ENCODE measurements at places on chromosomes 13 and 19.

DNA sequence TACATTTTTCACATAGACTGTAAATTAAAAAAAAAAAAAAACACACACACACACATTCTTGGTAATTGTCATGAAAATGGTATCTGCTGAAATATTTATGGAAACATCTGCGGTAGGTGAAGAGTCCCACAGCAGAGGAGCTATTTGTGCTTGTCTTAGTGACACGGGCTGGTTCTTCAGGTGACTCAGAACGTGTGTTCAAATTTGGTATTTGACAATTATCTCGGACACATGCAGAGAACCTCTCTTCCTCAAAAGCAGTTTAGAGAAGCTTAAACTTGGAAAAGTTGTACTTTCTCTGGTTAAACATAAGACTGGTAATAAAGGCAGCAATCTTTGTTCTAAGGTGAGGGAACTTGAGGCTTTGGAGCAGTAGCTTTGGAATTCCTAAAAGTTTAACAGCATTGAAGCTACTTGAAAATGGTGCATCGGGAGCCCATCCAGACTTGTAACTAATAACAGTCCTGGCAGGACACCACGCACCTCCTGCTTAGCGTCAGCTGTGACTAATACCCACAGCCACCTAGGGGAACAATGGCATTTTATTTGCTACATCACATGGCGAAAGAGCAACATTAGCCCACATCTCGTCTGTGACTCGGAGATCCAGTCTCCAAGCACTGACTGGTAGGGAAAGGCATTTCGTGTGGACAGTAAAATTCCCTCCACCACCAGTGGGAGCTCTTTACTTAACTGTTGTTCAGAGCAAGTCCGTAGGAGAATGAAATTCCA lies 1505.1 kb upstream of the SLC10A2 start:
- DNase-seq: peak; percentile 86

DNA sequence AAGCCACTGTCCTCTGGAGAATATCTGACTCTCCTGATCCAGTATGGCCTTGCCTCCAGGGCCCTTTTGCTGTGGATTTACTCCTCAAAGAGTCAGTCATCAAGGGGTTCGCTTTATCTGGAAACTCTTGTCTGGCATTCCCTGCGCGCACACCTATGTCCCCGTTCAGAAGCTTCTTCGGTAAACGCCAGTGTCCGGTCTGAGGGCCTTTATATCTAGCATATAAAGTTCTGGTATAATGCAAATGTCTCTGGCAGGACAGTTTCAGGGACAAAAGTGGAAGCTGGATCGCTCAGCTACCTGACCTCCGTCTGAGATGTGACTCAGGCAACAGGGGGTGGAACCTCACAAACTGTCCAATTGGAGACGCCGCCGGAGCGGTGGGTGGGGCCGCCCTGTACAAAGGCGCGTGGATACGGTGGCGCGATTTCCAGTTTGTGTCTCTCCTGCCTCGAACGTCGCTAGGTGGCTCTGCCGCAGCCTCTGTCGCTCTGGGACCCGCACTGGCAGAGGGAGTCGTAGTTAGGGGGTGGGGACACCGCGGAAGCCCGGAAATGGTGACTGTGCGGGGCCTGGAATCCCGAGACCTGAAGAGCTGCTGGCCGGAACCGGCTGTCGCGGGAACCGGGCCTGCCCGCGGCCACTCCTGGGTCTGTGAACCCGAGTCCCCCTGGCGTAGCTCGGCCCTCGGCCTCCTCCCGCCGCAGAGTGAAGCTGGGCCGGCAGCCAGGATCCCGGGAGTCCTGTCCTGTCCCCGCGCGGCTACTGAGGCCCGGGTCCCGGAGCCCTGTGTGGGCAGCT lies 10.6 kb upstream of the ZNF709 start:
- DNase-seq: peak; percentile 79

GRCh38 chr13:27168906-27169657 lies 2.5 kb downstream of the USP12 start:
- no peak for DNase-seq

DNA sequence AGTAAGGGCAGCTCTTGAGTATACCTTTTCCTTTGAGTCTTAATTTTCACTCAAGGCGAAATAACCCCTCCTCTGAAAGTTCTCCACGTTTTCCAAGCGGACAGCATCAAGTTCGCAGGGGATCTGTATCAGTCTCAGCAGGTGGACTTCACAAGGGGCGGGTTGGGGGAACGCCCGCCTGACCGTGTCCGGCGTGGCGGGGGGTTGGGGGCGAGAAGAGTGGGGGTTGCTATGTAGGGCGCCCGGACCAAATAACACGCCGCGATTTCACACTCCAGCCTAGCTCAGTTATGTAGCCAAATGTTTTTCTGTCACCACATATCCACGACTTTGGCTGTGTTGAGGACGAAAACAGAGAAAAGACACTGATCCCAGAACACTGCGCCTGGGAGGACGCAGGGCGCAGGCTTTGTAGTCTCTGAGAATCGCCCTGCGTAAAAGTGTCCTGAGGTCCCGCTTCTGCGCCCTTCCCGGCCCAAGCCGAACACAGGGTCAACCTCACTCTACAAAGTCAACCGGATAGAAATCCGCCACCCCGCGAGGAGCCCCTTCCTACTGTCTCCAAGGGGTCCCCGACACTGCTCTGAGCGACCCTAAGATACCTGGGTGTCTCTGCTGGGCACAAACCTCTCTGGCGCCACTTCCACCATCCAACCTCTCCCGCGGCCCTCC lies 524 bp downstream of the RUBCNL start:
- DNase-seq: no peak

- no peak for DNase-seq
Measured at GRCh38 chr19:14072535-14073260, at the start of gene MISP3. MISP3 (plus strand) TSS chr19:14072786; CDS start chr19:14073310, 524 bp downstream.

- DNase-seq: no peak
Measured at GRCh38 chr13:28140433-28141125, 2.2 kb downstream of the PAN3 start.

GRCh38 chr13:36612230-36612629 lies 61.6 kb upstream of the SERTM1 start:
- DNase-seq: no peak

DNA sequence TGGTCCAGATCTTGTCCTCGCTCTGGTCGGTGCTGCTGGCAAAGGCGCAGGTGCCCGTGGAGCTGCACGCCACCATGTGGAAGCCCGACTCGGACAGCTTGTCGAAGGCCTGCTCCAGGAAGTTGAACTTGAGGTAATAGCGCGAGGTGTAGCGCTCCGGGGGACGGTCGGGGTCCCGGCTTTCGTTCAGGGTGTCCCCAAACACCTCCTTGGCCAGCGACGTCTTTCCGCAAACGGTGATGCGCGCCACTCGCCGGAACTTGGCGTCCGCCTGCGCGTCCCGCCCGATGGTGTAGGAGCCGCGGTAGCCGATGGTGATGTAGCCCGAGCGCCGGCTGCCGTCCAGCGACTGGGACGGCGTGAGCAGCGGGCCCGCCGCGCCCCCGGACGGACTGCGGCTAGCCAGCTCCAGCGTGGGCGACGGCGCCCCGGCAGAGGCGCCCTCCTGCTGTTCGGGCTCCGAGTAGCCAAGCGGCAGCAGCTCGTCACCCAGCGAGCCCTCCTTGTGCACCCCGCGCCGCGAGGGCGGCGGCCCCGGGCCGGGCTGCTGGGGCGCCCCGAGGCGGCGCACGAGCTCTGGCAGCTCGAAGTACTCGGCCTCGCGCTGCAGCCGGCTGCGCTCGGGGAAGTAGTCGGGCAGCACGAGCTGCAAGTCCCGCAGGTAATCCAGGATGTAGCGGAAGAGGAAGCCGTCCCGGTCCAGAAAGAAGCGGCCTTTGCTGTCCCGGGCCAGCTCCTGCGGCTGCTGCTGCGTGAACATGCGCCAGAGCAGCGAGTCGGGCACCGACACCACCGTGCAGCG lies 801 bp downstream of the KCTD12 start:
- peak; percentile 56 for DNase-seq

- DNase-seq: peak; percentile 15
Measured at GRCh38 chr13:76293751-76294150, 592.5 kb downstream of the KCTD12 start.

DNA sequence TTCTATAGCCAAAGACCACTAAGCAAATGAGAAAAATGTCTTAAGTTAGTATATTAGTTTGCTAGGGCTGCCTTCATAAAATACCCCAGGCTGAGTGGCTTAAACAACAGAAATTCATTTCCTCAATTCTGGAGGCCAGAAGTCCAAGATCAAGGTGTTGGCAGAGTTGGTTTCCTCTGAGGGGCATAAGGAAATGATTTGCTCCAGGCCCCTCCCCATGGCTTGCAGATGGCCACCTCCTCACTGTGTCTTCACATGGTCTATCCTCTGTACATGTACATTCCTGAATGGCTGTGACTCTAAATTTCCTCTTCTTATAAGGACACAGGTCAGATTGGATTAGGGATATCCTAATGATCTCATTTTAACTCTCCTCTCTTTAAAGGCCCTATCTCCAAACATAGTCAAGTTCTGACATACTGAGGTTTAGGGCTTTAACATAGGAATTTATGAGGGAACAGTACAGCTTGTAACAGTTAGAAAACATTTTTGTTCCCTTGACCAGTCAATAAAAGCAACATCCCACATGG lies 307.4 kb downstream of the DIAPH3 start:
- no peak for DNase-seq

DNA sequence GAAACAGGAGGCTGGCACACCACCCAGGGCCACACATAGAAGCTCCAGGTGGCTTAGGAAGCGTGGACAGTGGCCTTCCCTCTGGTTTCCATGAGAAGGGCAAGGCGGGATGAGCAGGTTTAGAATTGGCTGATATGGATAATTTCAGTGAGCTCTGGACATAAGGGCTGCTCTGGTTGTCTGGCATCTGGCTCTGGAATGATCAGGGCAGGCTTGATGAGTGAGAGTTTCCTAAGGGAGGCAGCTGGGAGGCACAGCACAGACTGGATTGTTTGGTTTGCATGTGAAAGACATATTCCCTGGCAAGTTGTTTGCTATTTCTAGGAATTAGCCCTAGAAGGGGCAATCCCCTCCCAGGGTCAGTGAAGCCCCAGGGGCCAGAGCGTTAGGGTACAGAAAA lies 129.5 kb downstream of the ATP8A2 start:
- no peak for DNase-seq

DNA sequence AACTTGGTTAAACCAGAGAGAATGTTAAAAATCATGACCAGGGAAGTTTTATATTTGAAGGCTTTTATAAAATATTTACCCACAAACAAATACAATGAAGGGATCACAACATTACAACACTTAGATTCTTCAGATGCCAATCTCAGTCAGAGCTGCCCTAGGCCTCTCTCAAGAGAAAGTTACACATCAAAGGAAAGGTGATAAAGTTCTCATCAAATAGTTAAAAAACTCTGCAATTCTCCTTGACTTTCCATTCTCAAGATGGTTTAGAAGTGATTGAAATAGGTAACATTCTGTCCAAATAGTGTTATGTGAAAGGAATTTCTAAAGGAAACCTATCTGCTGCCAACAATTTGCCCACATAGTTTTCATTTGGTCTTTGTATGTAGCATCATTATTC lies 1115.2 kb upstream of the MIR17HG start:
- DNase-seq: no peak

DNA sequence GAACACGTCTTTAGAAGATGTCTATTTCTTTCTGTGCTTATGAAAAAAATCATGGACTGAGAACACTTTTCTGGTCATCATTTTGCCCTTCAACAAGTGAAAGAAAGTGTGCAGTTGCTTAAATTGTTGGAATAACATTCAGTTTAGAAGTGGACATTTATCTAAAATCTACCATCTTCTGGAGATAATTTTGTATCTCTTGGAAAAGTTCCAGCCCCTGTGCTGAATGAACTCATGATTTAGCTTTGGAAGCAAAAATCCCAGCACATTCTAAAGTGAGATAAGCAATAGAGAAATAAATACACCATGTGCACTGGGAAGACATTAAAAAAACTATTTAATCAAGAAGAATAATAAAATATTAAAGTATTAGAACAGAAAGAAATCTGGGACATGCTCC lies 1420.8 kb upstream of the SLC10A2 start:
- DNase-seq: no peak

GRCh38 chr13:87712012-87712411 lies 40.8 kb downstream of the SLITRK5 start:
- DNase-seq: no peak

DNA sequence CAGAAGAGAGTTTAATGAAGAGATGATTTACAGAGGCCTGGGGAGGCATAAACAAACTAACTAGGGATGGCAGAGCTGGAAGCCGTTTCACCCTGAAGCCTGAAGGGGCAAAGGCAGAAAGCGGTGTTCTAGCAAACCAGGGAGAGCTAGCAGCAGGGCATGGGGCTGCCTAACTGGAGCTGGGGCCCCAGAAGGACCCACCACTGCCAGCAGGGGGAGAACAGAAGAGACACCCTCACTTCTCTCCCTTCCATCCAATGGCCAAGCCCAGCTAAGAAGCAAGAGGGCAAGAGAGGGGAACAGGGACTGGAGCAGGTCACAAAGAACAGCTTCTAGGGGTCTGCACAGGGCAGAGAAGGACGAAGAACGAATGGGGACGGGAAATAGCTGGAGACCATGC lies 195.5 kb downstream of the KATNAL1 start:
- DNase-seq: no peak

GRCh38 chr19:9943744-9944143 lies 7.4 kb upstream of the OLFM2 start:
- DNase-seq: no peak

DNA sequence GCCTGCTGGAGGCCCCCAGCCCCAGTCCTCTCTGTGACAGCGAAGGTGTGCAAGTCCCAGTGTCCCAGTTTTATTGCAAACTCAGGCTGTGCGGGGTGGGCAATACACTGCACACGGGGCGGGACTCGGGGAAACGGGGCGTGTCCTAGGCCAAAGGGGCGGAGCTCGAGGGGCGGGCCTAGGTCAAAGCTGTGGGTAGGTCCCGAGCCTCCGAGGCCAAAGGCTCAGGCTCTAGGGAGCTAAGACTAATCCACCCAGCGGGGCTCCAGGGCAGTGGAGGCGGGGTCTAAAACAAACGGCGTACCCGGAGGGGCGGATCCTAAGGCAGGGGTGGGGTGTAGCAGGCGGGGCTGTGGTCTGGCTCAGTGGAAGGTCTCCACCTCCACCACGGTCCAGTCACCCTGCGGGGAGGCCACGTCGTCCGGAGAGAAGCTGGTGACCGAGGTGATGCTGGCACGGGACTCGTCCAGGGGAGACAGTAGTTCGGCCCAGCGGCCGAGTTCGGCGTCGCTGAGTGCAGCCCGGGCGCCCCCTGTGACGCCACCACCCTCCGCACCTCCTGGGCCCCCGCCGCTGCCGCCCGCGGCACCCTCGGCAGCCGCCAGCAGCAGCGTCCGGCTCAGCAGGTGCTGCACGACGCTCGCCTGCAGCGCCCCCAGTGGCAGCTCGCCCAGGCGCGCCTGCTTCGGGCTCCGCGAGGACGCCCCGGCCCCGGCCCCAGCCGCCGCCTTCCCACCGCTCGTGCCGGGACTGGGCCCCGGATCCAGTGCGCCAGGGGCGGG lies 5.3 kb downstream of the PRR36 start:
- peak; percentile 34 for DNase-seq

- DNase-seq: peak; percentile 44
Measured at GRCh38 chr19:11242864-11243797, 3.7 kb downstream of the ANGPTL8 start.
